ENCODE measurements at places on chromosomes 4 and X.

GRCh38 chrX:113977887-113978286 lies 606.0 kb upstream of the HTR2C start:
- DNase-seq: no peak

DNA sequence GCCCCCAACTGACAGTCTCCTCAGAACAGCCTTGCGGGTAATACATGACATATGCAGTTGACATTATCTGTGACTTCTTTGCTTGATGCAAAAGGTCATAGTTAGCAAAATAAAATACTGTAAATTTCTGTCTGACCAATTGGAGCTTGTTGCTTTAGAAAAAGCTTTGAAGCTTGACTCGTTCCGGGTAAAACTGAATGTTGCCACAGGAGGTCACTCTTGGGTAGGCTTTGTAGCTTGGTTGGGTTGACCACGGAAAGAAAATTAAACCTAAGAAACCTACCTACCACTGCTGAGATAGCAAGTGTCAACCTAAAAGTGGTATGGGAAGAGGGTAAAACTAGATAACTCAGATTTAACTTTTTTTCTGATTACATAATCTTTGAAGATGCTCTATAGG lies 23.2 kb downstream of the PRPS2 start:
- peak; percentile 23 for DNase-seq

DNA sequence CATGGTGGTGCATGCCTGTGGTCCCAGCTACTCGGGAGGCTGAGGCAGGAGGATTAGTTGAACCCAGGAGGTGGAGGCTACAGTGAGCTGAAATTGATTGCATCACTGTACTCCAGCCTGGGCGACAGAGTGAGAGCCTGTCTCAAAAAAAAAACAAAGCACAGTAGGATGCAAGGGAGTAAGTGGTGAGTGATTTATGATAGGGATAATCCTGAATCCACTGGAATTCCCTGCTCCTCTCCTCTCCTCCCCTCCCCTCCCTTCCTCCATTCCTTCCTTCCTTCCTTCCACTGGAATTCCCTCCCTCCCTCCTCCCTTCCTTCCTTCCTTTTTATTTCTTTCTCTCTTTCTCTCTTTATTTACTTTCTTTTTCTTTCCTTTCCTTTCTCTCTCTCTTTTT lies 40.9 kb upstream of the NKRF start:
- no peak for DNase-seq

DNA sequence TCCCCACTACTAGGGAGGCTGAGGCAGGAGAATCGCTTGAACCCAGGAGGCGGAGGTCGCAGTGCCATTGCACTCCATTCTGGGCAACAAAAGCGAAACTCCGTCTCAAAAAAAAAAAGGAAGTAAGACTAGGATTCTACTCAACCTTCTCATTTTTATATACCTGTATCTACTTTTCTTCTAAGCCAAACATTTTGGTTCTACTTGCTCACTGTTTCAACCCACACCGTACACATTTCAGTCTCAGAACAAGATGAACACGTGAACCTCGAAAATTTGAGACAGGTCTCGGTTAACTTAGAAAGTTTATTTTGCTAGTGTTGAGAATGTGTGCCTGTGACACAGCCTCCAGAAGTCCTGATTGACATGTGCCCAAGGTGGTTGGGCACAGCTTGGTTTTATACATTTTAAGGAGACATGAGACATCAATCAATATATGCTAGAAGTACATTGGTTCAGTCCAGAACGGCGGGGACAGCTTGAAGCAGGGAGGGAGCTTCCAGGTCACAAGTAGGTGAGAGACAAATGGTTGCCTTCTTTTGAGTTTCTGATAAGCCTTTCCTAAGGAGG lies 3.7 kb downstream of the ADD1 start:
- DNase-seq: no peak

- DNase-seq: no peak
Observed at GRCh38 chrX:132900633-132901293, 57.7 kb downstream of the HS6ST2 start.

- no peak for DNase-seq
Observed at GRCh38 chr4:56910172-56910967, 2.7 kb downstream of the REST start.

DNA sequence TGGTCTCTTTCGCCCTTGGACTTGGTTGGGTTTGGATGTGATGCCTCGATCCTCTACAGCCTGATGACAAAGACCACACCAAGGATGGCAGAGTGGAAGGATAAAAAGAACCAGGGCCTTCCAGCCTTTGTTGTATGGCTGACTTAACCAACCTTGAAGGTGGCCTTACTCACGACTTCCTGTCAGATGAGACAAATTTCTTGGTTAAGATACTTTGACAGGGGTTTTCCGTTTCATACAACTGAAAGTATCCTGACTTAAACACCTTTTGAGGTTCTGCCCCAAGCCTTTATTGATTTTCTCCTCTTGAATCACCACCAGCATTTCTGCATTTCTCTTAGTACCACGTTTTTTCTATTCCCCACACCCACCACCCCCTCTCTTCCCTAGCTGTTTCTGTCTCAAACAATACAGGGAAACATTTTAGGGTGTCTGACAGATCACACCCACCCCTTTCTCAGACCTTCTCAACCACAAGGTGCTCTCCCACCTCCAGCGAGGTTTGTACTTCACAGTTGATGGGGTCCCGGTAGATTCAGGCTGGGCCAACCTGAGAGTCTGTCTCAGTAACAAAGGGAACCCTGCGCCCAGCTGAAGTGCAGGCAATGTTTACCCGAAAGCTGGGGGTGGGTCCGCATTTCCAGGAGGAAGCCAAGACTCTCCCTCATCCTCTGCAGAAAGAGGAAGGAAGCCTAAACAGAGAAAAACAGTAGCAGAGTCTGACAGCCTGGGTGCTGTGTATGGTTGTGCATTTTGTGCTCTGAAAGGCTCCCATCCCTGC lies 5.0 kb upstream of the TSPAN5 start:
- no peak for DNase-seq

- DNase-seq: no peak
Observed at GRCh38 chr4:7933651-7934510, 5.8 kb downstream of the AFAP1 start.

- no peak for DNase-seq
Observed at GRCh38 chr4:1116838-1117237, 3.5 kb upstream of the RNF212 start.
